ENCODE measurements at places on chromosomes 7 and 10.

GRCh38 chr10:116848032-116848943, 1.0 kb upstream of the ENO4 start:
- no peak for ATAC-seq

DNA sequence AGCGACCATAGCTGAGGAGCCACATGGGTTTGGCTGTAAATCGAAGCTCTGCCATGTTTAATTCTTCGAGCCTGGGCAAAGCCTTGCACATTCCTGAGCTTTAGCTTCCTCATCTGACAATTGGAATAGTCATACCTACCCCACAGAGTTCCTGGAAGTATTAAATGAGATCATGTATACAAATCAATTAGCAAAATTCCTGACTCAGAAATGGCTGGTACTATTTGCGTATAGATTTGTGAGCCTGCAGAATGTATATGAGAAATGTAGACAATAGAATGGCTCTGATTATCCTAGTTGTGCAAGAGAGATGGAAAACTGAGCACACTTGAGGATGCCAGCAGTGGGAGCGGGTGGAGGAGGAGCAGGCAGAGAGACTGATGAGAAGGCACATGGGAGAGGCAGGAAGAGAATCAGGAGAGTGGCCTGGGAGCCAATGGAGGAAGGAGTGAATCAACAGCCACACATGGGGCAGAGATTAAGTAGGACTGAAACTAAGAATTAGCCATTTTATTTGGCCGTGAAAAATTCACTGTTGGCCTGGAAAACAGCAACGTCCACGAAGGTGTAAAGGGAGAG, 128.0 kb upstream of the C1GALT1 start:
- ATAC-seq = peak; percentile 85

GRCh38 chr10:104057717-104058116, 28.0 kb downstream of the COL17A1 start:
- no peak for ATAC-seq

GRCh38 chr7:741850-742249, 14.8 kb upstream of the PRKAR1B start:
- ATAC-seq = no peak

DNA sequence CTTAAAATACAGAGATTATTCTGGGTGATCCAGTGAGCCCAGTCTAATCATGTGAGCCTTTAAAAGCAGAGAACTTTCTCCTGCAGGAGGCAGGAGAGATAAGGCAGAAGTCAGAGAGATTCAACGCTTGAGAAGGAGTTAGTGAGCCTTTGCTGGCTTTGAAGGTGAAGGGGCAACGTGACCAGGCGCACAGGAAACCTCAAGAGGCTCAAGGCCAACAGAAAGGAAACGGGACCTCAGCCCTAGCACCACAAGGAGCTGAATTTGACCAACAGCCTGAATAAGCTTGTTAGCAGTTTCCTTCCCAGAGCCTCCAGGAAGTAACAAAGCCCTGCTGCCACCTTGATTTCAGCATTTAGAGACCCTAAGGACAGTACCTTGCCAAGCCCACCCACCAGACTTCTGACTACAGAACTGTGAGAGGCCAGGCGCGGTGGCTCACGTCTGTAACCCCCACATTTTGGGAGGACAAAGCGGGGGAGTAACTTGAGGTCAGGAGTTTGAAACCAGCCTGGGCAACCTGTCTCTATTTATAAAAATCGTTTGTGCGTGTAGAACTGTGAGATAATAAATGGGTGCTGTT, 87.3 kb upstream of the KAT6B start:
- ATAC-seq = no peak

DNA sequence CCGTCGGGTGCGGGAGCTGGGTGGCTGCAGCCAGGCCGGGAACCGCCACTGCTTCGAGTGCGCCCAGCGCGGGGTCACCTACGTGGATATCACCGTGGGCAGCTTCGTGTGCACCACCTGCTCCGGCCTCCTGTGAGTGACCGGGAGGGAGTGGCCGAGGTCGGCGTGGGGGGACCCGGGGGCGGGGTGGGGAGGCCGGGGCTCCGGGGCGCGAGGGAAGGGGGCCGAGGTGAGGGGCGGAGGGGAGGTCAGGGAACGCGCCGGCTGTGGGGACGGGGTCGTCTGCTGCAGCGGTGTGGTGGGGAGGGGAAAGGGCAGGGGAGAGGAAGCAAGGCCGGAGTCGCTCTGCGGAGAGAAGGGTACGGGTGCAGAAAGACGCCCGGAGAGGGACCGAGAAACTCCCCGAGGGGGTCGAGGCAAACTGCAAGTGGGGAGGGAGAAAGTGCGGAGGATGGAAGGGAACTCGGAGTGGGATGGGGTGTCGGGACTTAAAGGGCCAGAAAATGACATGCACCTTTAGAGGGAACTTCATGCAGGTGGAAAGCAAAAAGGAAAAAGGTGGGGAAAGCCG, 518 bp downstream of the AGFG2 start:
- ATAC-seq = peak; percentile 22

DNA sequence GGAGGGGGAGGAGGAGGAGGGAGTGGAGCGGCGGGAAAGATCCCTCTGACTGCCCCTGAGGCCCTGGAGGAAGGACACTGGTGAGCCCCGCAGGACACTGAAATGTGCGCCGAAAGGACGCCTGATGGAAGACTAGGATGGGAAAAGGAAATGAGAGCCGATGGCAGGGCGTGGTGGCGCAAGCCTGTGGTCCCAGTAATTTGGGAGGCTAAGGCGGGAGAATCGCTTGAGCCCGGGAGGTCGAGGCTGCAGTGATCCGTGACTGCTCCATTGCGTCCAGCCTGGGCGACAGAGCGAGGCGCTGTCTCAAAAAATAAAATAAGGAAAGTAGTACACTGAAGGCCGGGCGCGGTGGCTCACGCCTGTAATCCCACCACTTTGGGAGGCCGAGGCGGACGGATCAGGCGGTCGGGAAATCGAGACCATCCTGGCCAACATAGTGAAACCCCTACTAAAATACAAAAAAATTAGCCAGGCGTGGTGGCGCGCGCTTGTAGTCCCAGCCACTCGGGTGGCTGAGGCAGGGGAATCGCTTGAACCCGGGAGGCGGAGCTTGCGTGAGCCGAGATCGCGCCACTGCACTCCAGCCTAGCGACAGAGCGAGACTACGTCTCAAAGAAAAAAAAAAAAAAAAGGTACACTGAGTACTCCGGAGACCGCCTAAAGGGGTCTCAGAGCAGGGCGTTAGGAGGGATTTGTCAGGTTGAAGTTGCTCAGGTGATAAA, 561 bp upstream of the HNRNPF start:
- ATAC-seq = no peak

GRCh38 chr10:47098964-47099363, 187.7 kb downstream of the PTPN20 start:
- ATAC-seq = no peak

DNA sequence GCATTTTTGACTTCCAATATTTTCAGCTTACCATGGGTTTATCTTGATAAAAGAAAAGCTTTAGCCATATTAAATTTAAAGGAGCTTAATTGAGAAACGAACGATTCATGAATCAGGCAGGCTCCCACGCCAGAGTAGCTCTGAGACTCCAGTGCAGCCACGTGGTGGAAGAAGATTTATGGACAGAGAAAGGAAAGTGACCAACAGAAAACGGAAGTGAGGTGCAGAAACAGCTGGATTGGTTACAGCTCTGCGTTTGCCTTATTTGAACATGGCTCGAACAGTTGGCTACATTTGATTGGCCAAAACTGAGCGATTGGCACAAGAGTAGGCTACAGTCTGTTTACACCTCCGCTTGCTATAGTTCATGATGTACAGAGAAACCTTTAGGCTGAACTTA, 395.4 kb downstream of the GATA3 start:
- no peak for ATAC-seq

GRCh38 chr7:1817061-1817712, 147.1 kb downstream of the ELFN1 start:
- ATAC-seq = no peak

DNA sequence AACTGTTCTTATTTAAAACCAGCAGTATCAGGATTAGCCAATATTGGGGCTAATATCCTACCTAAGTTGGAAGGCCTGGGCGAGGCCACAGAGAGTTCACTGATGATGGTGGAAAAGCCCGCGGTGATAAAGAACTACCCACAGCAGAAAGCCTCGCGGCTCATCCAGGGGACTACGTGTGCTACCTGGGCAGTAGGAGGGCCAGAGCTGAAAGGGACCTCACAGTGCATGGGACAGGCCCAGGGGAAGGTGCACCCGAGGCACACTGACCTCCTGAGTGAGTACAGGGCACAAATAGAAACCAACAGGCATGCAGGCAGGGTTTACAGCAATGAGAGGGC, 1.4 kb downstream of the WDR86 start:
- ATAC-seq = no peak

GRCh38 chr10:14397066-14397465, 66.3 kb upstream of the FRMD4A start:
- ATAC-seq = no peak

GRCh38 chr10:64798297-64798696, 1277.1 kb downstream of the REEP3 start:
- ATAC-seq = no peak

DNA sequence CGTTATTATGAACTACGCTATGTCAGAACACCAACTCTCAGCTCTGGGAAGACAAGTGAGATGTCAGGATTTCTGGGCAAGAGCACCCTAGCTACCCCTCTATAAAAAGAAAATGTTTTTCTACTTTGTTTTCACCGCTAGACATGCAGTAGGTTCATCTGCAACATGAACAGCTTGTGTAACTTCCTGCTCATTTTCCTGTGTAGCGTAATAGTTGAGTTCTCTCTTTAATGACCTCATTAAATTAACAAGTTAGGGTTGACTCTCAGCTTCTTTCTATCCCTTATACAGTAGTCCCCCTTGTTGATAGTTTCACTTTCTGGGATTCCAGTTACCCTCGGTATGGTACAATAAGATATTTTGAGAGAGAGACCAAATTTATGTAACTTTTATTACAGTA, 329.4 kb upstream of the ZNF32 start:
- no peak for ATAC-seq

GRCh38 chr10:27526242-27526641, 22.1 kb downstream of the RAB18 start:
- ATAC-seq = no peak

GRCh38 chr7:69338144-69338543, 260.1 kb upstream of the AUTS2 start:
- no peak for ATAC-seq

DNA sequence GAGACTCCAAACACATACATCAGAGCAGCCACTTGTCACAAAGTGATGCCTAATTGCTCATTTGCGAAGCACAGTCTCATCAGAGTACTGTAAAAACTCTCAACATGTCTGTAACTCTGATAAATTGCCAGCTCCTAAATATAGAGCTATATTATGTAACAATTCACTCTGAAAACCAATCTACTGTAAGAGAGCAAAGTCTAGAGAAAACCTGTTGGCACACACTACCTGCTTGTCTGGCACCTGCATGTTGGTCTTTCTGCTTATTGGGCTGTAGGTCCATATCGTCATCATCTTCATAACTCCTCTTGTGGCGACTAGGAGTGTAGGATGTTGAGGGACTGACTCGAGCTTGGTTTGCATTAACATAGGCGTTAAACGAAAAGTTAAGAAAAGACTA, 19.8 kb downstream of the MCMBP start:
- no peak for ATAC-seq

Data from esophagus mucosa (tissue), 1 donor.